ENCODE measurements at places on chromosomes 1 and 21.

DNA sequence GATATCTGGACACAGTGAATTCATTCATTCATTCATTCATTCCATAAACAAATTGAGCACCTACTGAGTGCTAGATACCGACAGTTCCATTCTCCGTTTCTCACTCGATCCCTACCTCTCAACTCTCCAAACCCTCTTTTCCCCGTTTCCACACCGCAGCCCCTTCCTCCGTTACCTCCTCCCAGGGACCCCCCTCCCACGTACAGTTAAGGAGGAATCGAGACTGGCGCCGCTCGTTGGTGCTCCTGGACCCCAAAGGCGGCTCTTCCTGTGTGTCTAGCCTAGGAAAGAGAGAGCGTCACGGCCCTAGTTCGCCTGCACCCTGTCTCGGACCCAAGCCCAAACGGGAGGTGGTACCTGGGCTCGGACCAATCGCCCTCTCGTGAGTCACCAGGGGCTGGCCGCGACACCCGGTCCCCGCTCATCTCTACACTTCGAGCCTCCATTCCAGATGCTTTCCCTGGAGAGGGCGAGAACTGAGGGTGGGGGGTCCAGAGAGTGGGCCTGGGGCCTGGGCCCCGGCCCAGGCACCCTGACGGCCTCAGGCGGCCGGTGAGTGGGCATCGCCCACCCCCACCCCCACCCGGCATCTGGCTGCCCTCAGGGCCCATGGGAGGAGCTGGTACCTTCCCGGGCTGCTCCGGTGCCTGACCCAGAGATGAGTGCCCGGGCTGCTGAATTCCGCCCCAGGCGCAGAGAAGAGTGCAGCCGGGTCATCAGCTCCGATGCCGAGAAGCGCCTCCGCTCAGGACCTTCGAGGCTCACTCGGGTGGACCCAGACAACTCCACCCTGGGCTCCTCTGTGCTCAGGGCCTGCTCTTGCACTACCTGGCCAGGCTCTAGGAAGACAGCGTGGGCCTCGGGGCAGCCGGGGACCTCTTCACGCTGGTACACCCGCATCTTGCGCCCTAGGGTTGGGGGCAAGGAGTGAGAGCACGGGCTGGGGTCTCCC, 4.9 kb downstream of the ARHGEF19 start:
- DNase-seq: no peak

DNA sequence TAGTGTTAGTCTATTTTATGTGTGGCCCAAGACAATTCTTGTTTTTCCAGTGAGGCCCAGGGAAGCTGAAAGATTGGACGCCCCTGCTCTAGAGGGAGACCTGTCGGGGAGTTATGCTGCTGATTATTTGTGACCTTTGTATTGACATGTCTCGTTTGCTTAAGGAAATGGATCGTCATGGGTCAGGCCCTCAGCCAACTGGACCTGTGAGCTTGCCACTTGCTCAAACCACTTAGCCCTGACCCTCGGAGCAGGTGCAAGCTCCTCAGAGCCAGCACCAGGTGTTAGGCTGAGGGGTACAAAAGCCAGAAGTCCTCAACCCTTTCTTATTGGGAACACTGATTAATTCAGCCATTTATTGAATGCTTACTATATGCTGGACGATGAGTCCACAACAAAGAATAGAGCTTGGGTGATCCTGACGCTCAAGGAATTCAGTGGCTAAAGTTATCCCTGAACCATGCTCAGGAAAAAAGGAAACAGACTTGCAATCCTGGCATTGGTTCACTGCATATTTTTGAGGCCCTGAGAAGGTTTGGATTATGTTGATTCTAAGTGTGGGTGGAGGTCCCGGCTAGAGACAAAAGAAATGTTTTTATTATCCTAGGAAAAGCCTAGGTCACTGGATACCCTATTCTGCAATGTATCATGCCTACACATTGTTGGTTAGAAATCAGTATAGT, 19.0 kb downstream of the TGFB2 start:
- no peak for DNase-seq

- DNase-seq: no peak
Measured at GRCh38 chr1:168271636-168272035, 9.0 kb upstream of the TBX19 start.

- DNase-seq: no peak
Measured at GRCh38 chr21:44816761-44817505, 929 bp downstream of the SUMO3 start.

- DNase-seq: no peak
Measured at GRCh38 chr1:177849579-177850290, 120.1 kb downstream of the SEC16B start.

- no peak for DNase-seq
Measured at GRCh38 chr1:67831850-67832513, 1.3 kb downstream of the GNG12 start.

GRCh38 chr1:200869753-200870391, 2.9 kb upstream of the GPR25 start:
- DNase-seq: no peak

GRCh38 chr1:8764293-8764937, 53.0 kb downstream of the RERE start:
- DNase-seq: no peak

GRCh38 chr1:94240822-94241221, 3.4 kb upstream of the ARHGAP29 start:
- DNase-seq: no peak

- DNase-seq: no peak
Measured at GRCh38 chr1:15229707-15230131, 17.3 kb upstream of the FHAD1 start.

GRCh38 chr21:26925636-26926035, 41.3 kb downstream of the ADAMTS5 start:
- DNase-seq: no peak

DNA sequence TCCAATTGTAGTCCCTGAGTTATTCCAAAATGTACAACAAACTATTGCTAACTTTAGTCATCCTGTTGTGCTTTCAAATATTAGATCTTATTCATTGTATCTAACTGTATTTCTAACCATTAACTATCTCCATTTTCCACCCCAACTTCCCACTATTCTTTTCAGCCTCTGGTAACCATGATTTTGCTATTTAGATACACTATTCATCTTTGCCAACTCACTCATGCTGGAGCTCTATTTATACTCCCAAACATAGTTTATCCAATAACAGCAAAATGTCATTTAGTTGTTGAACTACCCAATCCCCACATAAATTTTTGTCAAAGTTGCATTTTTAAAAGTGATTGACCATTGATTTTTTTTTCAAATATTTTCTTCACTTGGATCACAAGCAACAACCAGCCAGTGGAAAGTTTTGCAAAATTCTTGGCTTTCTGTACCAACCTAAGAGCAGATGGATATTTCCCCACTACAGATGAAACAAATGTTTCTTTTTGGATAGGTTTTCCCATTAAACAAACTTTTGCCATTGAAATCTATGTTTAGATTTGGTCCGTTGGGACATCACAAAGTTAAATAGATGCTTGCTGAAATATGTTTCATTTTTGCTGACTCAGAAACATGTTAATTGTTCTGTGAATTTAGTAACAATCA, 866.0 kb downstream of the LTN1 start:
- no peak for DNase-seq

DNA sequence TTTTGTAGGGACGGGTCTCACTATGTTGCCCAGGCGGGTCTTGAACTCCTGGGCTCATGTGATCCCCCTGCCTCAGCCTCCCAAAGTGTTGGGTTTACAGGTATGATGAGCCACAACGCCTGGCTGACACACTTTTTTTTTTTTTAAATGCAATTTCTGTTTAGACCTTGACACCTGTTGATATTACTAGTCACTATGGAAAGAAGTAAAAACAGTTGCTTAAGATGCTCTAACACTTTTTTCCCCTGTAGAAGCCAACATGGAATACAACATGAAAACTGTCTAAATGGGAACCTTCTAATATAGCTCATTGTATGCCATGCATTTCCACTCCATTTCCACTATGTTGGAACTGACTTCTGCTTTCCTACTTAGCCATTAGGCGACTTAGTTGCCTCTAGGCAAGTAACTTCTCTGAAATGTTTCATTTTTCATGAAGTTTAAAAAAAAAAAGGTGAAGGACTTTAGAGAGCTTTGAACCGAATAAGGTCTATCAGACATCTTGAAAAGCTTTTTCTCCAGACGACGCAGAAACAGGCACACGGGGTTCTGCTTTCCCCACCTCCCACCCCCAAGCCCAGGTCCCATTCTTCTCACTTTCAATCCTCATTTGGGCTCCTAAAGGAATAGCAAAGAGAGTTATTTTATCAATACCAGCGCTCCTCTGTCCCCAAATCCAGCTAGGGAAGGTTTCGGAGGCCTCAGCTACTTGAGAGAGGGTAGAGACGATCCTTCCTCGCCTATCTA, 648 bp upstream of the DR1 start:
- DNase-seq: no peak

DNA sequence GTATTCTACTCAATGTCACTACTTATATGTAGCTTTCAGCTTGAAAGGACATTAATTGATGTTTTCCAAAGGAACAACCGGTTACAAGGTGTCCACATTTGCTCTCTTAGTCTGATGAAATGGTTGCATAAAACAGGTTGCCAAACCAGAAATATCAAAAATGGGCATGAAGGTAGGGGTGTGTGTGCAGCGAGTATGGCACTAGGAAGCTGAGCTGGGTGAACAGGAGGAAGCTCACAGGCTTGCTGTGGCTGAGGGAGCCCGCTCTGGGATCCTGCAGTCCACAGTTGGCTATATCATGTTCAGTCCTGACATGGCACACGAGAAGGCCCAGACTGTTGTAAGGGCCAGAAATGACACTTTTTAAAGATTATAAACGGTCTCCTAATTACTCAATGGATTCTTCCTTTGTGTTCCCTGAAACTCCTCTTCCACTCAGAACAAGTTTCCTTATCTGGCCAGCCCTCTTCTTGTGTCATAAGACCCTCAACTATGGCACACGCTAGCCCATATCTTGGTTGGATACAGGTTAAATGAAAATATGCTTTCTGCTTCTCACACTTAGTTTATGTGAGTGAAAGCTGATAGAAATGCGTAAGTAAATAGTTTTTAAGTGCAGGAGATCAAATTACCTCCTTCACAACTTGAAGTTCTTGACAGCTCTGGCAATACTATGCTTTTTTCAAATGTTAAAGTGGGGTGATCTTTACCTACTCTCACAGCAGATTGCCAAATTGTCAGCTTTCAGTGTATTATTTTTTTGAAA, 201.5 kb downstream of the LMO4 start:
- no peak for DNase-seq

DNA sequence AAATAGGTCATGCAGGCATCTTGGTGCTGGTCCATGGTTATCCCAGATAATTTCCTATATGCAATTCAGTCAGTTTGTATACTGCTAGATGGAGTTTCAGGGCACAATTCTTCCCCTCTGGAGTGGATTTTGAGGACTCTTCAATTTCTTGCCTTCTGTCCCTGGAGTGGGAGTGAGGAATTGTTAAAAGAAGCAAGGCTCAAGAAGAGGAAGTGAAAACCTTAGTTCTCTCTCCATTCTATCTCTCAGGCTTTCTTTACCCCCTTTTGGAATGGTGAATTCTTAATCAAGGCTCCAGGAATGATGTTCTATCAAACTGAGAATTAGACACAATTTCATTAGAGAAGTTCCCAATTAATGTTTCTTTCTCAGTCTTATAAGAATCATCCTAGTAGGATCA, 67.1 kb downstream of the RWDD3 start:
- no peak for DNase-seq

- DNase-seq: no peak
Measured at GRCh38 chr1:207321790-207322645, 540 bp downstream of the CD55 start.

DNA sequence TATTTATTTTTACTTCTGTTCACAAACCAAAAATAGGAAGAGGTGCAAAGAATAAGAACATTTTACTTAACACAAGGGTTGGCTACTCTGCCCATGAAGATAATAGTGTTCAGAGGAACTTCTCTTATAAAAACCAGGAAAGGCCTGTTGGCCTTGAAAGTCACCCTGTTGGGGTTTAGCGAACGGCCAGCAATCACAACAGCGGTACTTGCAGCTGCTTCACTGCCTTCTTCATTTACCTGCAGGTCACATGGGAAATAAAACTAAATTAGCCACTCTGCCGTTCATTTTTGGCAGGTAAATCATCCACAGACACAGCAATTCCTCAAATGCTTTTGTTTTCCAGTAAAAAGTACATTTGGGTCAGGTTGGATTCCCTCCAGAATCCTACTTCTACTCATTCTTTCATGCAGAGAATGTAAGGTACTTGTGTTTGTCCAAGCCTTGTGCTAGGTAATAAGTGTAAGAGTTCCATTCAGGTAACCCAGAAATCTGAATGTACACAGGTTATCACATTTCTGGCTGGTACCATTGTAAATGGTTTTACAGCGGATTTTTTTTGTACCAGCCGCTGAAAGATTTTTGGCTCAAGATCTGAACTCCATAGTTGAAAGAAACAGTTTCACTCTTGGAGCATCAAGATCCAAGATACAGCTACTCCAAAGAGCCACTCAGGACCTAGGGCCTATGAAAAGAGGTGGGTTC, 13.1 kb downstream of the SERPINC1 start:
- DNase-seq: no peak

DNA sequence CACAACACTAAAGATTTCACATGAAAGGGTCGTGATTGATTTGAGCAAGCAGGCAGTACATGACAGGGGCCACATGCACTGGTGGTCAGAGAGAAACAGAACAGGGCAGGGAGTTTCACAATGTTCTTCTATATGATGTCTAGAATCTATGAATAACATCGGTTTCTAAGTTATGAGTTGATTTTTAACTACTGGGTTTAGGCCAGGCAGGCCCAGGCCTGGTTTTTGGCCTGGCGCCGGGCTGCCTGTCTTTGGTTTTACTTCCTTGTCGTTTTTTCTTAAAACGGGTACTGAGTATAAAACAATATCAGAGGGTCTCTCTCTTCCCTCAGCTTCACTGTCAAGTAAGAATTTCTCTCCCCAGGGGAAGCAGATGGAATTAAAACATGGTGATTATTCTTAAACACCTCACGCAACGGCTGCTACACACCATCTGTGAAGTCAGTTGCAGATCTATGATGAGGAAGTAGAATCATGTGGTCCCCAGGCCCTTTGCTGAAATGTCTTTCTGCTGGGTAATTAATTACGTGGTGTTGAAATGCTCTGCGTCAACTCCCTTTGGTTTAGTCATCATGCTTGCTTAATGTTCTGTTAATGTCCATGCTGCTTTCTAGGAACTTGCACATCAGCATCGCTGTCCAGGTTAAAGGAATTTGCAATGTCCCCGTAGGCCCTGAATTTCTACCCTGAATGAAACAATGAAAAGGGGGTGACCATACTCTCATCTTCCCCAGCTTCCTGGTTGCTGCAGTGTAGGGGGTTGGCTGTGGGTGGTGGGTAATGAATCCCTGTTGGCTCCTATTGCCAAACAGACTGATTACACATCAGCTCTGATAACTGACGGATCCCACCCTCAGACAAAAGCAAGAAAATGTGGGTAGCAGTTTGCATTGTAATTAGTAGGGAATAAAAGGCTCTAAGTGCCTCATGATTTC, 70.3 kb downstream of the SERINC2 start:
- DNase-seq: no peak

- DNase-seq: no peak
Measured at GRCh38 chr1:14345946-14346550, 252.4 kb upstream of the KAZN start.

GRCh38 chr1:3078430-3078861, 9.4 kb downstream of the PRDM16 start:
- no peak for DNase-seq

GRCh38 chr1:197989058-197989457, 71.9 kb downstream of the LHX9 start:
- no peak for DNase-seq

Measured in activated CD4-positive, alpha-beta T cell treated with anti-CD3 and anti-CD28 coated beads, Interleukin-2, amount 10 ng/mL, durations not matched to agents 7 days and 5 days (primary cell).